A172 (cell line): ENCODE measurements at places on chromosomes 12 and 14. TPM values are rescaled to one million over a fixed set of nuclear protein-coding genes. Genes with fewer than 3 reads are reported as not detected.

Gene VRTN
- total RNA-seq, result not detected in 2 replicates

Gene SAMD15
- total RNA-seq, result 1.9 and 2.7 TPM in 2 replicates

Gene EML5
- total RNA-seq, result 0.24 and 0.34 TPM in 2 replicates

Gene PPFIA2
- 0.62 and 3.3 TPM in 2 replicates for total RNA-seq

Gene CD27
- not detected in 2 replicates for total RNA-seq

DNA sequence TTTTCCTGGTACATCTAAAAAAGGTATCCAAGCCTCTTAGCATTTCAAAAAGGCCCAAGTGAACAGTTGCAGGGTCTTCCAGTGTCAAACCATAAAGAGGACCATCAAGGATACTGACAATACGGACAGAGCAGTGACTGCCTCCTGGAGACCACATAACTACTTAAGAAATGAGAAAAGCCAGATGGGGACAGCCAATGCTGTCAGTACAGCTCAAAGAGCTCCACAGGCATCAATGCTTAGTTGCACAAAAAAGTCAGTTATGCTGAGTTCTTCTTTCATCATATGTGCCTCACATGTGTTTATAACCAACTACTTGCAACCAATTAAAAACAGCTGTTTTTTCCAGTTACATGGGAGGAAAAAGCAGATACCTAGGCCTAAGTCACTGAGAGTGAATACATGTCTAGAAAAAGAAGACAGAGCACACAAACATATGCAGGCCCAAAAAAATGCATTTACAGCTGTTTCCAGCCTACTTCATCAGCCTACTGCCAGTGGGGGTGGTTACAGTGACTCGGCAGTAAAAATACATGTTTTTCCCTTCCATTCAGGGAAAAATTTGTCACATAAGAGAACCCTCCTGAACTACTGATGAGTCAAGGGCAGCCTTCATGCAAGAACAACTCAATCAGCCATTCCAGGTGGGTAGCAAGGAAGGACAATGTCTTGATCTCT lies 84.0 kb downstream of the DCAF5 start:
- no peak for DNase-seq

- no peak for DNase-seq
These were observed 65.0 kb downstream of the GALNT9 start for GRCh38 chr12:132264086-132265010.

DNA sequence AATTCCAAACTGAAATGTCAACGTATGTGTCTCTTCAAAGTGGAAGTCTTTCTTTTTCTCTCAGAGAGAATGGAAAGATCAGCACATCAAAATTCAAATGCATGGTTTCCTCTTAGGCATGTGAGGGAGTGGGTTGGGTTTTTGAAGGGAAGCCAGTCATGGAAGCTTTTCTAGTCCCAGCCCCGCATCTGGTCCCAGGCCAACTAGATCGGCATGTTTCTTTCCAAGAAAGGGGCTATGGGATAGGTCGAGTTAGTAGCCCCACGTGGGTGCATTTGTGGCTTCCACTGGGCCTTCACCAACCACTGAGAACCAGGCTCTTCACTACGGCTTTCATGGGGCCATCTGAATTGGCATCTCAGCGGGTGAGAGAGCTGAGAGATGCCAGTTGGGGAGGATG lies 6.6 kb downstream of the C1S start:
- no peak for DNase-seq

GRCh38 chr14:24630872-24631477 lies 3.0 kb downstream of the GZMB start:
- DNase-seq, result peak; percentile 1

DNA sequence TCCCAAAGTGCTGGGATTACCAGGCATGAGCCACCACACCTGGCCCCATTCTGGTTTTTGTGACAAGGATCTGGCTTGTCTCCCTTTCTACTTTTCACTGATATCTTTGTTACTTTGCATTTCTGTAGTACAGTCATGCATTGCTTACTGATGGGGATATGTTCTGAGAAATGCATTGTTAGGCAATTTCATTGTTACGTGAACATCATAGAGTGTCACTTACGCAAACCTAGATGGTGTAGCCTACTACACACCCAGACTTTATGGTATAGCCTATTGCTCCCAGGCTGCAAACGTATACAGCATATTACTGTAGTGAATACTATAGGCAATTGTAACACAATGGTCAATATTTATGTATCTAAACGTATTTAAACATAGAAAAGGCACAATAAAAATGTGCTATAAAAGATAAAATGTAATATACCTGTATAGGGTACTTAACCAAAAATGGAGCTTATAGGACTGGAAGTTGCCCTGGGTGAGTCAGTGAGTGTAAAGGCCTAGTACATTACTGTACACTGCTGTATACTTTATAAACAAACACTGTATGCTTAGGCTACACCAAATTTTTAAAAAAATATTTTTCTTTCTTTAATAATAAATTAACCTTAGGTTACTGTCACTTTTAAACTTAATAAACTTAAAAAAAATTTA lies 16.0 kb downstream of the MRPL42 start:
- no peak for DNase-seq

DNA sequence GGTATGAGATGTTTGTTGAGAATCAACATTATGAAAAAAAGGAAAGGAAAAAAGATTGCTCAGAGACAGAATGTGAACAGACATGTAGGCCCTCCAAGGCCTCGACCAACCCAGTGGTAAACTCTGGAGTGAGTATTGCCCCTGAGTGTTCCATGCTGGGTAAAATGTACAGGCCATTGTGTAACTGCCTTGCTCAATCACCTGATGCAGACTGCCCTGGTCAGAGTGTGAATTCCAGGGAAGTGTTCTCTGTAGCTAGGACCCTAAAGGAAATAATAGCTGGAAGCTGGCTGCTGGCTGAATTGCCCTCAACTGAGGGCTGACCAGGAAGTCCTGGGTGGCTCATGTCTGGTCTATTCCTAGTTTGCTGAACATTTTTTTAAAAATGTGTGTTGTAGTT lies 1081.4 kb upstream of the LRFN5 start:
- DNase-seq, result no peak

DNA sequence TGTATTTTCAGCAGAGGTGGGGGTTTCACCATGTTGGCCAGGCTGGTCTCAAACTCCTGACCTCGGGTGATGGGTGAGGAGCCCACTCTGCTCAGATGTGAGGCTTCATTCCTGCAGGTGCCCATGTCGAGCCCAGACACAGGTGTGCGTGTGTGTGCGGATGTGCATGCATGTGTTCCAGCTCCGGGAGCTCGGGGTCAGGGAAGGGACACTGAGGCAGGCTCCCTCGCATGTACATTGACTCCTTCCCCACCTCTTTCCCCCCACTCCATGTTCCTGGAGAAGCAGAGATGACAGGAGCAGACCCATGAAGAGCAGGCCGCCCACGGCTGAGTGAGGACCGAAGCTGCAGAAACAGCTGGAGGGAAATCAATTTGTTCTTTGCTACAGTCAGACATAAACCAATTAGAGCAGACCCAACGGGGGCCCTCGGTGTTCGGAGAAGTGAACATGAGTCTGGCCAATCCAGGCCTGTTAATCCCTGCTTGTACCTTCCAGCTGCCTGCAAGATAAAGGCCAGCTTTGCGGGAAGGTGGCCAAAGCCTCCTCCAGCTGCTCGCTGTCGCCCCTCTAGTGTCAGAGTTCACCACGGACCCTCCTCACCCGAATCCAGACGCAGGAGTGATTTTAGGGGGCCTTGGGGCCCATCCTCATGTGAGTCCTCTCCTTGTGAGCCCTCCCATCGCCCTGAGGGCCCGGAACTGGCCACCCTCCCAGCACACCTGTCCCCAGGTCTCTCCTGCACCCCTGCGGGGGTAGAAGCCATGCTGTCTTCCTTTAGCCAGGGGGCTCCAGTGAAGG lies 321.0 kb upstream of the RTL1 start:
- DNase-seq, result no peak

- DNase-seq, result peak; percentile 66
These were observed 9.2 kb downstream of the GLIPR1 start for GRCh38 chr12:75489613-75490210.
